Muscle of leg (tissue), 16 donors: ENCODE measurements at places on chromosomes 3 and 15. TPM values are rescaled to one million over a fixed set of nuclear protein-coding genes. Genes with fewer than 3 reads are reported as not detected.

DNA sequence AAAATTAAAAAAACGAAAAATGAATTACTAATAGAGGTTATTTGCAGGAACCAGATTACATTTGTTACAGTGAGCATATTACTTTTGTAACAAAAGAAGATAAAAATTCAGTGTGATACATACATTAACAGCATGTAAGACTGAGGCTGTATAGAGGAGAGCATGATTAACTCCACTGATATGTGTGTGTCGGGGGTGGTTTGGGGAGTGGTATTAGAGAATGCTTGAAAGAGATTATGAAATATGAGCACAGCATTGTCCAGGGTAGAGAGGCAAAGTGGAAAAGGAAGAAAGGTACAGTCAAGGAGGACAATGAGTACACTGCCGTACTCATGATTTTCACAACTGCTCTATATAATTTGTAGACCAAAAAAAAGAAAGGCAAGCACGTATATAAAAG is 62.9 kb upstream of the LRRFIP2 start:
- no peak for DNase-seq

- DNase-seq, result no peak
Measured at GRCh38 chr15:68363353-68363752, 68.6 kb downstream of the ITGA11 start.

DNA sequence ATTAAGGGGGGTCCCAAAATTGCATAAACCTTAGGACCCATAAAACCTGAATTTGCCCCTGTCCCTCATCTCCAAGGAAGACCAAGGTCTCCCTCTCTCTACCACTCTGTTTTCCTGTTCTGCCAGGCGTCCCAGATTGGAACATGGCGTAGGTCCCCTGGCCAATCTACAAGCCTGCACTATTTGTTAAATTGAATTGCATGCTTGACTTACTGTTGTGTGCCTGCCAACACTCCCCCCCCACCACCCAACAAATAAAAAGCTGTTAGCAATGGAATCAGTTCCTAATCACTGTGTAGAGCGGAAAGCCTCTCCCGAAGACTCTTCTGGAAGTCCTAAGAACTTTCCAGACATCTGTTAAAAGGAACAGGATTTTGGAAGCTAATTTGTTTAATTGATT is 11.7 kb downstream of the CTXND1 start:
- DNase-seq, result peak; percentile 15

The PRICKLE2 gene
- total RNA-seq, result 14.6 TPM

DNA sequence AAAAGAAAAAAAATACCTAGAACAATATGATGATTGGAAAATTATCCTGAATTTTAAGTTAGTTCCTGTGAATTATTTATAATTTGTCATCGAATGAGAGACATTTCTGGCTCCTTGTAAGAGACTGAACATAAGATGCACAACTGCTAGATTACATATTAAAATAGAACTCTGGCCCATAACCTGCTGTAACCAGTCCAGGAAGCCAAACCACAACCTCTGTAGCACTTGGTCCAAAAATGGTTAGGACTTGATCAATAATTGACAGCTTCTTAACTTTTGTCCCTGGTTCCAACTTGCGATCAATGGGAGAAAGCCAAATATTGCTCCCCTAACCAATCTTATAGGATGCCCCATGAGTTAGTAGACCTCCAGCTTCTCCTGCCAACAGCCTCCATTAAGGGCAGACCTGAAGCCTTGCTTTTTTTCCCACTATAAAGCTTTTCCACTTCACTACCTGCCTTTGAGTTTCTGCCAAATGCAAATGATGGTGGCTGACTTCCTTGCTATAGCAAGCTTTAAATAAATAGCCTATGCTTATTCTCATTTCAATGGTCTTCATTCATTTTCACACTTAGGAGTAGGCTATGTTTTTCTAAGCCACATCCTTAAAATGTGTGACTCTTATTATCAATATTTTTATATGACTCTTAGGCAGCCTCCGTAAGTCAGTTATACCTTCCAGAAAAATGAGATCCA is 224.0 kb upstream of the ARHGEF26 start:
- no peak for DNase-seq

DNA sequence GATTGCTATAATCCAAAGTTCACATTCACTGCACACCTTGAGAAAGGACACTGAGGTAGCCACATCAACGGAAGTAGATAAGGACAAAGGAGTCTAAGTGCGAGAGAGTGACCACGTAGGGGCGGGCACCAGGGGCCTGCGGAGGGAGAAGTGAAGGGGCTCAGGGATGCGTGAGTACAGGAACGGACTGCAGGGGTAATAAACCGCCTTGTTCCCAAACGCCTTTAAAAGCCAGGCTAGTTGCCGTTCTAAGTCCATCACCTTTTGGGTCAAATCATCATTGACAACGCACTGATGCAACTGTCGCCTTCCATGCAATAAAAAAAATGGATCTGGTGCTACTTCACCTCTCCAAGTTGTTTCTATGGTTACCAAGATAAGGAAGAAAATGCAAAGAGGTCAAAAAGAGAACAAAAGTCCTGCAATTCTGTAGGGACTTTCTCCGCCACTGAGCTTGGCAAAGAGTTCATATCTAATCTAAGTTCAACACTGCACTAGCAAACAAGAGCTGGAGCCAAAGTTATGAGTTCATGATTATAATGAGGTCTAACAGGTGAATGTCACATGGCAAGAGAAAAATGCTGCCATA is 32.6 kb upstream of the ATP11B start:
- DNase-seq, result no peak

DNA sequence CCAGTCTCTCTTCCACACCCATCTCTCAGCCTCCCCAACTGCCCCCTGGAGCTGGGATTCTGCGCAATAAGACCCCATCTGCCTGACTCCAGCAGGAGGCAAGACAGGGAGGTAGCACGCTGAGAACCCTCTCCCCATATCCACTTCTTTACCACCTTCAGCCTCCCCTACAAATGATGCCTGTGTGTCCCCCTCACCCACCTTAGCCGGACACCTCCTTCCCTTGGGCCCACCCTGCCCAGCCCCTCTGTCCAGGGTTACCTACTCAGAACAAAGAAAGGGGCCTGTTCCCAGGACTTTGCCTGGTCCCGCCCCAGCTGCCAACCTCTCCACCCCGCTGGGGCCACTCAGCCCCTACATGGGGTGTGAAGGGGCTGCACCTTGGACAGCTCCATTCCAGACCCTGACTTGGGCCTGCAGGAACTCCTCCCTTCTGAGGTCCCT is 40.8 kb upstream of the ATP2B2 start:
- DNase-seq, result no peak

- DNase-seq, result no peak
Measured at GRCh38 chr3:141231952-141232823, 563 bp downstream of the PXYLP1 start.

DNA sequence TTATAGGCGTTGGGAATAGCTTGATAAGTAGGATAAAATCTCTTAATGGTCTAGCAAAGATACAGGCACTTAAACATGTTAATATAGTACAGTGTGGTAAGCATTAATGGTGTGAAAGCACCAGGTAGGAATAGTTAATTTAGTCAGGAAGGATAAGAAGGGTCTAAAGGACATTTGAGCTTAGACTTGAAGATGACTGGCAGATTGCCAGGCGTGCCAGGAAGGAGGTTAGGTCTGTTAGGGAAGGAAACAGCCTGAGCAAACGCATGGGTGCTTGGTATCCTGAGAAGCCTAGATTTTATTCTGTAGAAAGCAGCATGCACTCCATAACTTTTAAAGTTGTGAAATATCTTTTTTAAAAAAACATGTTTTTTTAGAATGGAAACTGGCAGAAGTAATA is 17.7 kb downstream of the SEC62 start:
- no peak for DNase-seq
